Urothelium cell line (cell line): ENCODE measurements at places on chromosomes 5 and 9.

GRCh38 chr9:100099722-100100042, 639 bp downstream of the INVS start:
- DNase-seq: no peak

GRCh38 chr9:35618854-35619799, 914 bp upstream of the CD72 start:
- DNase-seq: no peak

DNA sequence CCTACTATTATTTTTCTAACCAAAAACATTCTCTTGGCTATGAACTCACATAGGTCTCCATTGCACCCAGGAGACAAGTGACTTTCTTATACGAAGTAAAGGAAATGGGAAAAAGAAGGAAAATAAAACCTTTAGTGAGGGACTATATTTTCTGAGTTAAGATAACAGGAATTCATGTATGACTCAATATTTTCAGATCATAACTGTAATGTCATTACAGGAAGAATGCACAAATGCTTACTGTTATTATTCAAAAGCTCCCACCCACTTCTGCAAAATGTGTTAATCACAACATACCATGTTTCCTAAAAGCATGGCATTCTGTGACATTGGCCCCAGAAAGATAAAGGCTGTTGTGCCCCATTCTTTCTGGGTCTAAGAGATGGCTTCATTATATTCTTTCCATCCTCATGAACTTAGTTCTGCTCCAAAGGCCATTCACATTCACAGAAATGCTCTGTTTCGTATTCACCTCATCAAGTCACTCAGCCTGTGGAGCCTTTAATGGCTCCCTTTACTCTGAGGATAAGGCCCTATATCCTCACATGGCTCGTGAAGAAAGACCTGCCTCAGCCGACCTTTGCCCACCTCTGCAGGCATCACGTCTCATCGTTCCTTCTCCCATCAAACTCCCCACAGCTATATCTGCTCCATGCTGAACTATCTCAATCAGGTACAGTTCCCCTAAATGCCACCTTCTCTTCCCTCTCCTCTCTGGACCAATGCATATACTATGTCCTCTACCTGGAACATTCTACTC, 77.0 kb downstream of the ABCA1 start:
- DNase-seq: no peak

DNA sequence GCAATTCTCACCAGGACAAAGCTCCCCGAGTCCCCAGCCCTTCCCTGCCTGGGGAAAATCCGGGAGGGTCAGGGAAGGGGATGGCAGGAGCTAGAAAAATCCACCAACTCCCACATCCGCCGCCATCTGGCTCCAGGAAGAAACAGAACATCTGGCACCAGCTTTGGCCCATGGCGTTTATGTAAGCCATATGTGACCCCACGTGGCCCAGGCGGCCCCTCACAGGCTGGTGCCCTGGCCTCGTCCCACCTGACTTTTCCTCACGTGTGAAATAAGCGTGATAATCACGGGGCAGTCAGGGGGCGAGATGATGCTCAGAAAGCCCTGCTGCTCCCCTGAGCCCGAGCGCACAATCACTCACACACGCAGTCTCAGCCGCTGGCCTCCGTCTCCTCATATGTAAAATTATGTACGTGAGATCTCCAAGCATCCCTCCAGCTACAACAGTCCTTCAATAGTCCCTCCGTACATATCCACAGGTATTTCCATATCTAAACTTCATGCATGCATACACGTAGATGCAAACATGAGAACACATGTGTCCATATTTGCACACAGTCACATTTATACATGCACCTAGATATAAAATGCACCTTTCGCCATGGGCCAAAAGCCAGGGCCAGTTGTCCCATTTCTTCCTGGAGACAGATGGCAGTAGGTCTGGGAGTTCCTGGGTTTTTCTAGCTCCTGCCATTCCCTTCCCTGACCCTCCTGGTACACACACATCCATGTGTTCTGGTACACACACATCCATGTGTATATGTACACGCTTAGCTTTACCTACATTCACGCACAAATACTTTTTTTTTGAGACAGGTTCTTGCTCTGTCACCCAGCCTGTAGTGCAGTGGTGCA, 28.9 kb downstream of the PLPP7 start:
- DNase-seq: no peak

DNA sequence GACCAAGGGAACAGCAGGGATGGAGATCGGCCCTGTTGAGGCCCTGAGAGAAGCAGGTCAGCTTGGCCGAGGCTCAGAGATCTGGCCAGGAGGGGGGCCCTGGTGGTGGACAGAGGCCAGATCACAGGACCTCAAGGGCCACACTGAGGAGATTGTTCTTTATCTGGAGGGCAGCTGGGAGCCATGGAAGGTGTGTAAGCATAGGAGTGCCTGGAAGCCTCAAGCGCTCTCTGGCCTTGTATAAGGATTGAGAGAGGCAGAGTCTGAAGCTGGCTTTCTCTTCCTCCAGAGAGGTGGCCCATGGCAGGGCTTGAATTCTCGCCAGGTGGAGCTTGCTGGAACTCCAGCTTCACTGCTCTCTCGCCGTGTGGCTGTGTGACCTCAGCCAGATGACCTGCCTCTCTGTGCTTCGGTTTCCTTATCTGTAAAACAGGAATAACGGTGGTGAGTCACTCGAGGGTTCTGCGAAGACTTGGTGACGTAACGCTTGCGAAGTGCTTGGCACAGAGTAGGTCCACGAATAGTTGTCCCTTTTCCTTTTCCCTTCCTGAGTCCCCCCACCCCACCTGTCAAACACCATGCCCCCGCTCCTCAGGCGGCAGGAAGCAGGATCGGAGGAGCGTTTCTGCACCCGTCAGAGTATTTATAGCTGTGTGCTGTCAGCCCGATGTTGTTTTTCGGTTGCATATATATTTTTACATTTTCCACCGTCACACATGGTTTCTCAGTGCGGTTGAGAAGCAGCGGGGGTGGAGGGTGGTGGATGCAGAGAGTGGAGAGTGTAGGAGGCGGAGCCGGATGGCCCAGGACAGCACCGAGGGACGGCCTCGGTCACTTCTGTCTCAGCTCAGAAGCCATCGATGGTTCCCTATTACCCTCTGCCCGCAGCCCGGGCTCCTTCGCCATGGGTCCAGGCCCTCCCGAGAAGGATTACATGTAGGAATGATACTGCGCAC, 17.0 kb upstream of the CRB2 start:
- DNase-seq: no peak

GRCh38 chr5:14742498-14742897, 78.0 kb downstream of the OTULIN start:
- DNase-seq: no peak
